ENCODE measurements at places on chromosomes 7 and 10. TPM values are rescaled to one million over a fixed set of nuclear protein-coding genes. Genes with fewer than 3 reads are reported as not detected.

DNA sequence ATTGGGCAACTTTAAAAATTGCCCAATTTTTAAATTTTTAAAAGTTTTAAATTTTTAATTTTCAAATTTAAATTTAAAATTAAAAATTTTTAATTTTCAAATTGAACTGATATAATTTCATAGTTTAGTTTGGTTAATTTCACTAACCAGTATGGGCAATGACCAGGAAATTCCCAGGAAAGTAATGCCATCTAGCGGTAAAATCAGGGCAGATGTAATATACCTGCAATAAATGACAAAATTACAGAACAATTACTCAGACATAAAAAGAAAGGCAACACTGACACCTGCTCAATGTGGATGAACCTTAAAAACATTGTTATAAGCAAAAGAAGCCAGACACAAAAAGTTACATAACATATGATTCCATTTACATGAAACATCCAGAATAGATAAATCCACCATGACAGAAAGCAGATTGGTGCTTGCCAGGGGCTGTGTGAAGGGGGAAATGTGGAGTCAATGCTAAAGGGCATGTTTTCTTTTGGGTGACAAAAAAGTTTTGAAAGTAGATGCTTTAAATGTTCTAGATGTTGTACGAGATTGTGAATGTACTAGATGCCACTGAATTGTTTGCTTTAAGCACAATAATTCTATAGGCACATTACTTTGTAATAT is 28.6 kb upstream of the SLC16A12 start:
- H3K4me3 ChIP-seq, result no peak overlapping the region
- H3K36me3 ChIP-seq, result no peaks in the 10 kb centered on the region
- peak; percentile 48 for DNase-seq

DNA sequence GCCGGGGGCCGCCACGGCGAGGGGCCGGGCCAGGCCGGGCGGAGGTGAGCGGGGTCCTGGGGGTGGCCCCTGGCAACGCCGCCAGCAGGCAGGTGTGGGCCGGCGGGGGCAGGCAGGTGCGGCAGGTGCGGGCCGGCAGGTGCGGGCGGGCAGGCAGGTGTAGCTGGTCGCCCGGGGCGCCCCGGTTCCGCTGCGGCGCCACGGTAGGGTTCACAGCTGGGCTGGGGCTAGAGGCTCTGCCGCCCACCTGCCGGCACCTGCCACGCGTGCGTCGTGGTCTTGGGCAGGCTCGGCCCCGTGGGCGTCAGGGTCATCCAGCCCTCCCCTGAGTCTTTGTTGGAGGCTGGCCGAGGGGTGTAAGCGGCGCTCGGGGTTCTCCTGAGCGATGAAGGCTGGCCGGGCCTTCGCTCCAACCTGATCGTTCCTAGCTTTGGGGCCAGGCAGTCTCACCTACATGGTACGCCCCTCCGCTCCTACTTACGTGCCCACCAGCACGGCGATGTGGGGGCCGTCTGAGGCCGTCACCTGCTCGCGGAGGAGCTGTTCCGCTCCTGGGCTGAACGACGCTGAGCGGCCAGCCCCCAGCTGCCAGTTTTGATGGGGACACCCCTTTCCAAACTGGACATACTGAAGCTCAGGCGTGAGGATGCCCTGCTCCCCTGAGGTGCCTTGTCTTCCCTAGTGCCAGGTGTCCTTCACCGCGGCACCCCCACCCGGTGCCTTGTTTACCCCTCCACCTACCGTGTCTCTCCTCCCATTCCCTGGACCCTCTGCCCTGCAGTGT is 493 bp downstream of the ZMIZ2 start:
- H3K36me3 ChIP-seq, result peaks cover 29% of the 10 kb centered on the region
- no peaks in the 10 kb centered on the region for H3K27me3 ChIP-seq
- H3K4me1 ChIP-seq, result peaks cover 30% of the 10 kb centered on the region
- peak overlapping the region; percentile 100 for H3K4me3 ChIP-seq

DNA sequence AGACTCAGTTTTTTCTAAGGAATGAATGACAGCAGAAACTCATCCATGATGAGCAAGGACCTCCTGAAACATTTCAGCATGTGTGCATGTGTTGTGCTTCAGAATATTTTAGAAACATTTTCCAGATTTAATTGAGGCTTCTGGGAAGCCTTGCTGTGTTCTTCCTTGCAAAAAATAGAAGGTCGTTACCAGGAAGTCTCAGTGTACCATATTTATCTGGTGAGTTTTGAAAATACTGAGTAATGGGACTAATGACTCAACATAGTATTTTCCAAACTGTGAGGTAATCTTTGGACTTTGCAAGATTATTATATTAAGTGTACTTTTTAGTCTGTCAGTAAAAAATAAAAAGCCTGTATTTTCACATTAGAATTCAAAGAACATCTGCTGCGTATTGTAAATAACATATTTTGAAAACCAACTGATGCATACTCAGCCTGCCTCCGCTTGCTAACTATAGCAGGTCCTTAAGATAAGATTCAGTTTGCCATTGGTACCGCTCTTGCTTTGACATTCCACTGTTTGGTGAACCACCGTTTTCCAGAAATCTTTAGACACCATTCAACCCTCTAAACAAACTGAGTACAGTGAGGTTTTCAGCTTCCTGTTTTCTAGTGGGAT is 739.6 kb upstream of the GALNT17 start:
- no peak overlapping the region for H3K4me3 ChIP-seq
- H3K27ac ChIP-seq, result no peak overlapping the region
- DNase-seq, result no peak
- H3K27me3 ChIP-seq, result no peaks in the 10 kb centered on the region
- H3K36me3 ChIP-seq, result no peaks in the 10 kb centered on the region

GRCh38 chr7:43096875-43097274 is 15.6 kb upstream of the HECW1 start:
- H3K36me3 ChIP-seq, result no peaks in the 10 kb centered on the region
- H3K4me3 ChIP-seq, result no peak overlapping the region
- no peaks in the 10 kb centered on the region for H3K4me1 ChIP-seq
- no peak for DNase-seq

DNA sequence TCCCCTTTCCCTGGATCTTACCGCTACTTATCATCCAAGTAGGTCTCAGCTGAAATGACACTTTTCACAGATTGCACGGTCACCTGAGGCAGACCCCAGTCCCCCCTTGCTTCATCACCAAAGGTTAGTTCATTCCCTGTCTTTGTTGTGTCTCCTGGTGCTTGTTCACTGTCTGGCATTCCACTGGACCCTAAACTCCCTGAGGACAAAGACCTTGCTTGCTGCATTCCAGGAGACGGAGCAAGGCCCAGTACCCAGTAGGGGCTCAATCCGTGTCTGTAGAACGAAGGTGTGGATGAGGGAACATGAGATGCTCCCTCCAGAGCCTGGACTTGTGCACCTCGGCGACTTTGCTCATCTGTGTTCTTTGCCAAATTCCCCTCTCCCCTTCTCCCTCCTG is 160.0 kb downstream of the RAB11FIP2 start:
- H3K4me3 ChIP-seq, result no peak overlapping the region
- no peak overlapping the region for H3K27ac ChIP-seq
- no peaks in the 10 kb centered on the region for H3K36me3 ChIP-seq
- H3K4me1 ChIP-seq, result no peaks in the 10 kb centered on the region
- peaks cover 7% of the 10 kb centered on the region for H3K27me3 ChIP-seq

DNA sequence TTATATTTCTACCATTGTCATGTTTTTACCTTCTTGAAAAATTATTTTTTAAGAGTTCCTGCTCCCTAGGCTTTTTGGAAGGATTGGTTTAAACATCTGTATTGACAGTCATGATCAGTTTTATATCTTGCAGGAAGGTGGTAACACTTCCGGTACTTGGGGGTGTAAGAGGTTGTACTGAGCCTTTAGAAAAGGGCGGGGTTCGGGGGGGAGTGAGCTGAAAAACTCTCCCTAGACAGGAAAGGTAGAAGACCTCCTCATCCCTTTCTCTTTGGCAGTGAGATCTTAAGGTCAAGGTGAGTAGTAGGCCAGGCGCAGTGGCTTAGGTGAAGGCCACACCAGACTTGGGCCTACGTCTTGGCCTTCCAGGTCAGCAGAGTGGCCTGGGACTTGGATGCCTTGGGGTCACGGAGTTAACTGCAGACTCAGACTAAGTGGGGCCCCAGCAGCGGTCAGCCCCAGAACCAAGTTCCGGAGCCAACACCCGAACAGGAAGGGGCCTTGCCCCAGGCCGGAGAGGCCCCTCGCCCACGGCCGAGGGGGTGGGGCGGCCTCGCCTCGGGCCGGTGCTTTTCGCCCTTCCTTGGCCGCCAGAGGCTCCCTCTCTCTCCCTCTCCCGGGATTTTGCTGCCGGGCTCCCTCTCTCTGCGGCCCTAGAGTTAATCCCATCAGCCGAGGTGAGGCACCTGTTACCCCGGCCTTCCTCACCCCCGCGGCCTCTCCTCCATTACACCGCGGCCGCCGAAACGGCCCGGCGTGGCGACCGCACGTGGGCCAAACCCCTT is at the start of gene PPP1R9A:
TSS of gene PPP1R9A (plus strand) at position 569 of the 785 bp plus-strand sequence. CDS start 2,520 bp downstream, outside the sequence.
- peaks cover 59% of the 10 kb centered on the region for H3K27me3 ChIP-seq
- no peak for DNase-seq

- peaks cover 37% of the 10 kb centered on the region for H3K36me3 ChIP-seq
- H3K27me3 ChIP-seq, result no peaks in the 10 kb centered on the region
- H3K4me3 ChIP-seq, result no peak overlapping the region
- no peak for DNase-seq
These were observed 48.2 kb downstream of the ARMH3 start for GRCh38 chr10:102007796-102008195.

- no peak overlapping the region for H3K27ac ChIP-seq
- H3K4me1 ChIP-seq, result no peaks in the 10 kb centered on the region
- H3K27me3 ChIP-seq, result peaks cover 4% of the 10 kb centered on the region
- H3K4me3 ChIP-seq, result no peak overlapping the region
These were observed 136.5 kb upstream of the ETV1 start for GRCh38 chr7:14125998-14126397.

GRCh38 chr7:99121496-99122021 is 22.3 kb downstream of the SMURF1 start:
- H3K4me3 ChIP-seq, result no peak overlapping the region
- H3K27me3 ChIP-seq, result no peaks in the 10 kb centered on the region
- DNase-seq, result no peak
- peaks cover 18% of the 10 kb centered on the region for H3K36me3 ChIP-seq
- H3K4me1 ChIP-seq, result no peaks in the 10 kb centered on the region
- no peak overlapping the region for H3K27ac ChIP-seq

- DNase-seq, result no peak
- no peaks in the 10 kb centered on the region for H3K36me3 ChIP-seq
- H3K27ac ChIP-seq, result no peak overlapping the region
- peaks cover 48% of the 10 kb centered on the region for H3K4me1 ChIP-seq
These were observed 125.2 kb downstream of the UBE2H start for GRCh38 chr7:129827467-129827990.

Gene LIPJ
- not detected for total RNA-seq

Gene CYP3A7
- not detected for total RNA-seq

Gene PPP1R17
- total RNA-seq, result not detected

Gene NEBL
- total RNA-seq, result 0.66 TPM

Gene SMO
- total RNA-seq, result 14.3 TPM

Measured in SJSA1 (cell line).